ENCODE measurements at places on chromosomes 12 and 14. TPM values are rescaled to one million over a fixed set of nuclear protein-coding genes. Genes with fewer than 3 reads are reported as not detected.

GUCY2C gene
- not detected for total RNA-seq

PGF gene
- 4.2 TPM for total RNA-seq

IKZF4 gene
- 2.0 TPM for total RNA-seq

RDH5 gene
- 2.3 TPM for total RNA-seq

GALC gene
- total RNA-seq = 10.2 TPM

ETFBKMT gene
- total RNA-seq = 0.79 TPM

KRT74 gene
- not detected for total RNA-seq

ZDHHC22 gene
- 0.21 TPM for total RNA-seq

KCNC2 gene
- total RNA-seq = not detected

GLIPR1L1 gene
- total RNA-seq = not detected

CLEC1B gene
- total RNA-seq = not detected

ZNF891 gene
- 0.28 TPM for total RNA-seq

CBLN3 gene
- 0.77 TPM for total RNA-seq

PLEKHH1 gene
- 3.6 TPM for total RNA-seq

EEF1AKMT3 gene
- total RNA-seq = 4.8 TPM

TAS2R7 gene
- total RNA-seq = not detected

PTPRR gene
- 0.20 TPM for total RNA-seq

LYSET gene
- 31.9 TPM for total RNA-seq

CLECL1 gene
- total RNA-seq = not detected

TBX3 gene
- total RNA-seq = 38.2 TPM

PLD4 gene
- not detected for total RNA-seq

TOMM20L gene
- total RNA-seq = not detected

CLEC9A gene
- not detected for total RNA-seq

SLC39A2 gene
- not detected for total RNA-seq

IFNG gene
- total RNA-seq = not detected

AMHR2 gene
- 0.89 TPM for total RNA-seq

LRRC9 gene
- total RNA-seq = not detected

Data from A549 treated with Mapracorat at 1 μM for 4 hours (cell line).